ENCODE measurements at places on chromosomes 4 and X.

GRCh38 chr4:153733751-153734448 lies 25.9 kb downstream of the RNF175 start:
- no peak for DNase-seq

DNA sequence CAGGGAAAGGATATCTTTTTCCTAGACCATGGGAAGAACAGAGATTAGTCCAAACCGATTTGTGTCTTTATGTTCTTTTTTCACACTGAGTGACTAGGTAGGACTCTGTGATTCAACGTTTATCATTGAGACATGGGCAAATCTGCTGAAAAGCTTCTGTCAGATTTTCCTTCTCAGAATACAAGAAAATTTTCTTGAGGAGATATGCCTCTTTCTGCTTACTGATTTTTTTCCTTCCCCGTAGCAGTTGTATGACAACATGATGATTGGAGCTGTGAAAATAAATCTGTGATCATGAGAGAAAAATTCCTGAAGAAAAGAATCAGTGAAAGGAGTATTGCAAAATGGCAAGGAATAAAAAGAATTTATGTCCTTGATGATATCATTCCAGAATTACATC lies 130.6 kb upstream of the FAT4 start:
- DNase-seq: no peak

- DNase-seq: peak; percentile 80
Observed at GRCh38 chr4:105624530-105624929, 72.1 kb downstream of the ARHGEF38 start.

GRCh38 chrX:101385795-101386541 lies at the start of gene BTK:
TSS of gene BTK (minus strand) at chrX:101386191. CDS start at chrX:101375284, 10,907 bp downstream.
- DNase-seq: no peak

- DNase-seq: no peak
Observed at GRCh38 chr4:67749286-67749685, 4.9 kb downstream of the GNRHR start.
